ENCODE measurements at places on chromosomes 4 and X.

GRCh38 chr4:3684546-3684945, 81.6 kb upstream of the ADRA2C start:
- no peak for DNase-seq

DNA sequence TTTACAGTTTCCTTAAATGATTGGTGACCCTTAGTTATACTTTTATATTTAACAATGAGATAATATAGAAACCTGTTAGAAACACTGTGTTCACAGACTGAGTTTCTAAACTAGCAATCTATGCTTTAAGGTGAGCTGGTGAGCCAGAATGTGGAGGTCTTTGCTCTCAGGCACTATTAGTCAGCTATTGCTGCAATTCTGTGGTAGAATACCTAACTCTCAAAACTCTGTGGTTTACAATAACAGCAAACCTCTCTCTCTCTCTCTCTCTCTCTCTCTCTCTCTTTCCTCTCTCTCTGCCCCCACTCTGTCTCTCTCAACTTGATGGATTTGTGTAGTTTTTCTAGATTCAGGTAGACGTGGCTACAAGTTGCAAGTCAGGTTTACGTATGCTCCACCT, 17.6 kb upstream of the LCORL start:
- DNase-seq: no peak

DNA sequence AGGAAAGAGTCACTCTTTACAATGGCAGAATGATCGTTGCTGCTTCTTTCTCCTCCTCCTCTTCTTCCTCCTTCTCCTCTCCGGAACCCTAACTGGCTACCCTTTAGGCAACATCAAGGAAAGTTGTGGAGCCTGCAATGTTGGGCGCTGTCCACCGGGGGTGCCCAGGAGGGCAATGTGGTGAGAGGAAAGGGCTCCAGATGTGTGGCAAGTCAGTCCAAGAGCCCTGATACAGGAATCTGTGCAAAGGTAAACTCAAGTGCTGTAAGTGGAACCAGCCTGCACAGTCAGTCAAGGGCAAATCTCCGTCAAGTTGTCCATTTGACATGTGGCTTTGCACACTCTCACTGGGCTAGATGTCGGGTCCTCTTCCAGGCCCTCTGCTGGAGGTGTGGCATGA, 2.8 kb downstream of the RTL5 start:
- DNase-seq: no peak

DNA sequence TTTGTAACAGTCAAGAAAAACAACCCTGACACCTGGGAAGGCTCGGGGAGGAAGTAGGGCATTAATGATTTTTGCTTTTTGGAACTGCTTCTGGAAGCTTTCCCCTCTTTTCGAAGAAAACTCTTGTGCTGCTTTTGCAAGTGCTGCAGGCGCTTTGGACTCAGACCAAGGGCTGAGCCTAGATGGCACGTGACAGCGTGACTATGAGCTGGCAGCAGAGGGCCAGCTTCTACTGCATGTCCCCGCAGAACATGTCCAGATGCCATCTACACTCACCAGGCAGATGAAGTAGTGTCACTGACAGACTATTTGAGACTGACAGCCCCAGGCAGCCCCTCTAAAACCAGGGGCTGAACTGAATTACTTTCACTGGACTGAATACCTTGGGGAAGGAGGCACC, 6.2 kb downstream of the NR0B1 start:
- no peak for DNase-seq

- DNase-seq: peak; percentile 100
These were observed at the start of gene GRPEL1 for GRCh38 chr4:7067452-7068278. TSS of gene GRPEL1 (minus strand) at chr4:7068064. CDS start at chr4:7068032, 32 bp downstream.

- no peak for DNase-seq
These were observed 92.5 kb upstream of the SLC34A2 start for GRCh38 chr4:25563071-25563564.

DNA sequence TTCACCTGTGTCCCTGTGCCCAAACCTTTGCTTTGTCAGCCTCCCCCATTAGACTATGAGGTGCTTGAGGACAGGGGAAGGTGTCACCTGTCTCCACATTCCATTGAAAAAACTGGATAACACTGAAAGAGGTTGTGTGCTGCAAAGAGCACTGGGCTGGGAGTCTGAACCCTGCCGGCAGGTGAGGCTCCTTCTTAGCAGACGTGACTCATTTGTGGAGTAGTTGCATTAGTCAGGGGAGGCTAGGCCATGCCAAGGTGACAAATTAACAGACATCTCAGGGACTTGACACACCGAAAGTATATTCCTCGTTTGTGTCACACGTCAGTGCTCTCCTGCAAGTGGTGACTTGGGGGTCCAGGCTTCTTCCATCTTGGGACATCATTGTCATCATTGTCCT, 95.9 kb upstream of the STX18 start:
- DNase-seq: no peak

DNA sequence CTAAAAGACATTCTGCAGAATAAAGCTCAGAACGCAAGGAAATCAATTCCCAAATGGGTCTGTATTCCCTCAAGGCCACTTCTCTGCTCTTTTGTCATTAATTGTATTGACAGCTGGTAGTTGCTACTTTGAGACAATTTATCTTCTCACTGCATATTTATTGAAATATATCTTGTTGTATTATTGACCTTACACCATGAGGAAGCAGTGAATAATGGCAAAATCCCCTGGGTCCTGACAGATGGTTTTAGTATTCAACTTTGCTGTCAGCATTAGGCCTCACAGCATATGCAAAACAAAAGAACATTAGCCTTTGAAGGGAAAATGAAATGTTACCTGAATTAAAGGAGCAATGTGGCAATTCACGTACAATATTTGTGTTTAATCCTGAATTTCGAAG, 406.1 kb upstream of the TRAM1L1 start:
- no peak for DNase-seq

GRCh38 chr4:121696170-121696580, 605 bp downstream of the ANXA5 start:
- peak; percentile 30 for DNase-seq

- no peak for DNase-seq
These were observed 393.5 kb downstream of the KCNIP4 start for GRCh38 chr4:21555083-21555482.
